ENCODE measurements at places on chromosomes 7 and 10.

DNA sequence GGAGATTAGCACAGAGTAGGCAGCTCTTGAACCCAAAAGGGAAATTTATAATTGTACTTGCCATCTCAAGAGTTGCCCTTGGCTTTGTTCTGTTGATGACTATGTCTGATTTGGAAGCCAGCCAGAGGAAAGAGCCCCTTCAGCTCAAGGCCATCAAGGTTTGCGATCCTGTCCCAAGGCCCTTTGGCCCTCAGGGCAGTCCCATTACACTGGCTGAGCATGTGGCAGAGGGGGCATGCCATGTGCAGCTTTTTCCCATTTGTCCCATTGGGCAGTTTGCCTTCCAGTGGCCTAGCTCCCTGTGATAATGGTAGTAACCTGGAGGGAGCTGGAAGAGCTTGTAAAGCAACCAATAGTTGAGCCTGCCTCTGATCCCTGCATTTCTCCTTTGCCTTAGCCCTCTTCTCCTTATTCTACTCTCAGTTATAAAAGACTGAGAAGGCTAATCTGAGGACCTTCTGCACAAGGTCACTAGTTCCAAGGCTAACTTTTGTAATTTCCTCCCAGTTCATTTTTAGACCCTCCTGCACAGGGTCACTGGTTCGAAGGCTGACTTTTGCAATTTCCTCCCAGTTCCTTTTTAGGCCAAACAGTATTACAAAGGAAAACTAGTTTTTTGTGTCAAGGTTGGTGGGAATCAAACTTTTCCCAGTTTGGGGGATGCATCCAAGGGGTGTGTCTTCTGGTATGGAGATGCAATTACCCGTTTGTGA, 31.0 kb upstream of the ARHGAP12 start:
- no peak for DNase-seq

DNA sequence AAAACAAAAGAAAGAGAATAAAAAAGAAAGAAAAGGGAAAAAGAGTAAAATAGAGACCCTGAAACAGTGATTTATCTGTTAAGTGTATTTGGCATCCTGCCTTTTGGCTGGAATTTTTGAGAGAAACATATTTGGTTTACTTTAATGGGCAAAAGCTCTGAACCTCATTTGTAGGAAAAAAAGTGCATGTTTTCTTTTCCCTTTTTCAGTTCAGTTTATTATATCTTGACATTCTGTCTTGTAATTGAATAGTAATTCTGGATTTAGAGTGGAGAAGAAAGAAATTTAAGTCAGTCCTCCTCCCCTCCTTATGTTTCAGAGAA, 69.5 kb downstream of the ARID5B start:
- no peak for DNase-seq

DNA sequence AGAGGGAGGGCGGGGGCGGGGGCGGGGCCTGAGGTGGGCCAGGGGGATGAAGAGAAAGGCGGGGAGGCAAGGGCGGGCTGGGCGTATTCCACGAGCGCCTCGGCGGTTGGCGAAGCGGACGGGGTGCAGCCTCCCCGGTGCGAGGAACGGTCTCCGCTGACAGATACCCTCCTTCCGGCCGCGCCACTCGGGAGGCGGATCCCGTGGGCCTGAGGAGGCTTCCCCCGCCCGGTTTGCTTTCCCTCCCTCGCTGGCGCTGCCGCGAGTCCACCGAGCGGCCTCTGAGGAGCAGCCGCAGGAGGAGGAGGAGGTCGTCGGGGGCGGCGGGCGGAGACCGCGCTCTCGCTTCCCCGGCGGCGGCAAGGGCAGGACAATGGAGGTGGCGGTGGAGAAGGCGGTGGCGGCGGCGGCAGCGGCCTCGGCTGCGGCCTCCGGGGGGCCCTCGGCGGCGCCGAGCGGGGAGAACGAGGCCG, at the start of gene TRIM24:
TSS of gene TRIM24 (plus strand) at position 84 of the 473 bp plus-strand sequence. CDS start at position 374, 290 bp downstream.
- no peak for DNase-seq

DNA sequence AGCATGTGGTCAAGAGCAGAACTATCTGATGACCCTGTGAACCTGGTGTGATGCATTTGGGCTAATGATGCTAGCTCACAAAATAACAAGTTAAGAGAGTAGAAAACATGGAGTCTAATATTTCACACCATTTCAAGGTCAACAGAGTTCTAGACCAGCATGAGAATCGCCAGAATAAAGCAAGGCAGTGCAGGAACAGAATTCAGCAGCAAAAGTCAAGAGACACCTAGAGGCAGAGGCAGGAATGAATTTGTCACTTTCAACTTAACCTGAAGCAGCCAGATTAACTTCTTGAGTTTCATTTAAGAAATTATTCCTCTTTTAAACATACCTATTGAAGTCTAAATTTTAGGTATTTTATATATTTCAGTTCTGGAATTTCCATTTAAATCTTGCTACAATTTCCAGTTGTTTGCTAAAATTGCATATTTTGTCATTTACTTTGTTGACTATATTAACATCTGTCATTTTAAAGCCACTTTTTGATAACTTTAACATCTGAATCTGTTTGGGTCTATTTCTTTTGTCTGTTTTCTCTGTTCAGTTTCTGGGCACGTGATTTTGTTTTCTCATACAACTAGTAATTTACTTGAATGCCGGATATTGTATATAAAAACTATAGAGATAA, 44.2 kb upstream of the PRSS58 start:
- DNase-seq: no peak

- DNase-seq: no peak
Observed at GRCh38 chr7:43531700-43532099, 51.2 kb upstream of the STK17A start.

DNA sequence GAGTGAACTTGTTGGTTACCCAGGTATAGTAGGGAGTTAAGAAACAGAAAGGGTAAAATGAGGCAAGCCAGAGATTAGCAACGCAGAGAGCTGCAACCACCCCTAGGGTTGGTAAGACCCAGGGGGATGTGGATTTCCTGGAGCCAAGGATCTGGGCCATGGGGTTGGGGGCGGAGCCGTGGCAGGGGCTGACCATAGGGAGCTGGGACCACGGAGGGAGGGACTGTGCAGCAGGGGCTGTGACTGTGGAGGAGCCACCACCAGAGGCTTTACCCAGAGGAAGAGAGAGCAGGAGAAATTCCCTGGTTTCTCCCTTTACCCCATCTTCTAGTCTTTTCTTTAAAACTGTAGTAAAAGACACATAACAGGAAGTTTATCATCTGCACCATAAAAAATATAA, 58.6 kb upstream of the BAIAP2L1 start:
- no peak for DNase-seq

GRCh38 chr7:127571741-127572505, 13.5 kb downstream of the GCC1 start:
- no peak for DNase-seq

DNA sequence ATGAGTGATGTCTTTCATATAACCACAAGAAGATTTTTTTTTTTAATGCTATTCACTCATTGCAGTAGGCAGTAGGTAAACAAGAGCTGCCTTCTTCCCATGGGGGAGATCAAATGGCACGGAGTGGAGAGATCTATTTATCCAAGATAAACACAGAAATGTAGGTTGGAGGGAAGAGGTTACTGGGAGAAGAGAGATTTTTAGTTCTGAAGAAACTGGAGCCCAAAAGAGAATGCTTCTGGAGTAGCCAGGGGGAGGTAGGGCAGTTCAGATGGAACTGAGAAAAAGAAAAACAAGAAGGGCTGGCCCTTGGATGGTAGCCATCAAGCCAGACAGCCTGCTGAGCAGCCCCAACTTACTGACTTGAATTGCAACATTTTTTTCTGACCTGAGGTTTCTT, 270.1 kb upstream of the TPK1 start:
- DNase-seq: no peak

- DNase-seq: no peak
Observed at GRCh38 chr10:131978851-131979250, 2.9 kb downstream of the BNIP3 start.

DNA sequence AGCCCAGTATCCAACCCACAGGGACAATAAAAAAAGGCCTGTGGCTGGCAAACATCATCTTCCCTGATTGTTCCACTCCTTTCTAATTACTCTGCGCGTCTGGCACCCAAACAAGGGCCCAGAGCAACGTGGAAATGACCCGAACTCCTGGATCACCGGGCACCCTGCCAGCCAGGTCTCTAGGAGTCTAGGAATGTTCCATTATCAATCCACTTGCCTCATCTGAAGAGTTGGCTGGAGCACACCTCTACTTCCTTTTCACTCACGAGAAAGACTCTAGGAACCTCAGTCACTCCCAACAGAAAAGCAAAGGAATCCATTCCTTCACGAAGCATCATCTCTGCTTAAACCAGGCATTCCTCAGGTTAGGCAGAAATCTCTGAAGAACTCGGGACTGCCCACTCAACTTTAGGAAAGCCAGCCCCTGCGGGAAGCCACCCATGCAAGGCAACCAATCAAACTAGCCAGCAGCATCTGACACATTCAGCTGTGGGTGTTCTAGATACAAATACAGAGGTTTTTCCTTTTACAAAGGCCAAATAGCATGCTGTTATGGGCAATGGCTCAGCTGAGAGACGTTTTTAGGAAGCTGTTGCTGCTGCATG, 37.7 kb downstream of the ATXN7L1 start:
- DNase-seq: no peak

GRCh38 chr10:6207658-6208057, 4.9 kb downstream of the PFKFB3 start:
- no peak for DNase-seq

DNA sequence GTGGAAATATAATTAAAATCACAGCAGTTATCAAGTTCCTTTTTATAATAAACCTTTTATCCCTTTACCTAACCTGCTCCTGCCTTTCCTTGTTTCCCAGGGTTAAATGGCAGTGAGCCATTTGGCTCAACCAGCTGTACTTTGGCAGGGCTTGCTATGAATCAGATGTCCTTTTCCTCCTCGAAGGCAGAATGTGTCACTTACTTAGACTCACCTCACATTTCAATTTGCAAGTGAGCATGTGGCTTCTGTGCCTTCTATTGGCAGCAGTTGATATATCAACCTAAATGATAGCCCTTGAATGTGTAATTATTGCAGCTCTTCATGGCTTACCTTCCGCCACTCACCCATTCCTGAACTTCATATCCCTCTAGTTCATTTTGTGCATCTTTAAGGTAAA, 301.7 kb downstream of the CSTF2T start:
- DNase-seq: no peak

- DNase-seq: no peak
Observed at GRCh38 chr7:101913851-101914250, 96.4 kb downstream of the CUX1 start.

DNA sequence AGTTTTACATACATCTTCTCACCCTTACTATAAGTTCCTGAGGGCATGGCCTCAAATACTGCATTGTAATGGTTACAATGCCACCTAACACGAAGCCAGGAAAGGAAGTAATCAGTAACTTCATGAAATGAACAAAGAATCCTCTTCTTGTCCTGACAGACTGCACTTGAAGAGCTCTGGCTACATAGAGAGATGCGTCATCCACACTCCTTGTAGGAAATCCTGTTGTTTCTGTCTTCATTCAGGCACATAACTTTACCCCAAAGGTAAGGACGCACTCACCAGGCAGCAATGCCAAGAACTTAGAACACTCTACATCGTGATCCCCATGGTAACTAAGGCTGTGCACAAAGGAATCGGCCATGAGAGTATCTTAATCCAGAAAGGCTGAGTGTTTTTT, 80.3 kb upstream of the ARID5B start:
- DNase-seq: no peak

DNA sequence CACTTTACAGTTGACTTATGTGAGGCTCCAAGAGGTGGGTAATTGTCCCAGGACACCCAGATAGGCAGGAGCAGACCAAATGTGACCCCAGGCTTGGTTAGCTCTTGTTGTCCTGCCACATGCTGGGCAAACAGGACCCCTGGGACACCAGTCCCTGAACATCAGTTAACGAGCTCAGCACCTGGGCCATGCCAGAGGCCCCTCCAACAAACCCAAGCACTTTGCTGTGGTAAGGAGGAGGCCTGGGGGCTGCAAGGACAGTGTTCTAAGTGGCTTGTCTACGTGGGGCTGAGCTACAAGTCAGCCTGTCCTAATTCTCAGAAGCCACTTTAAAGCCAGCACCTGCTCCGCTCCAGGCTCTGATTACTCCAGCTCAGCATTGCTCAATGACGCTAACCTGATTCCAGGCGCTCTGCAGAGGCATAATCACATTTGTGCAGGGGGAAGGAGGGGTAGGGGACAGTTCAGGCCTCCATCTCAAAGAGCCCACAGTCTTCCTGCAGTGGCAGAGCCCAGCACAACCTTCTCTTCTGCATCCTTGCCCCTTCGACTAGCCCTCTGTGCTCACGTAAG, 57.2 kb downstream of the DDC start:
- DNase-seq: no peak

- DNase-seq: no peak
Observed at GRCh38 chr7:18565337-18565736, 69.8 kb downstream of the HDAC9 start.

GRCh38 chr7:144404946-144405345, 1.5 kb upstream of the NOBOX start:
- no peak for DNase-seq

- DNase-seq: no peak
Observed at GRCh38 chr10:117652228-117653169, 110.0 kb downstream of the EMX2 start.

DNA sequence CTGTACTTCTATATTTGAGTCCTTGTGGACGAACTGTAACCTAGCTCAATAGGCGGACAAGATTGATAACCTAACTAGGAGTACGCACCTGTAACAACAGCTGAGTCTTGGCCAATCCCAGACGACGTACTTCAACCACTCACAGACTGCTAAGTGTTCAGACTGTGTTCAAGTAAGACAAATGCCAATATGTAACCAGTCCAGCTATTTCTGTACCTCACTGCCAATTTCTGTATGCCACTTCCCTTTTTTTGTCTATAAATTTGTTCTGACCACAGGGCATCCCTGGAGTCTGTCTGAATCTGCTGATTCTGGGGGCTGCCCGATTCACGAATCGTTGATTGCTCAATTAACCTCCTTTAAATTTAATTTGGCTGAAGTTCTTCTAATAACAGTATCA, 32.2 kb downstream of the HACD1 start:
- DNase-seq: no peak

DNA sequence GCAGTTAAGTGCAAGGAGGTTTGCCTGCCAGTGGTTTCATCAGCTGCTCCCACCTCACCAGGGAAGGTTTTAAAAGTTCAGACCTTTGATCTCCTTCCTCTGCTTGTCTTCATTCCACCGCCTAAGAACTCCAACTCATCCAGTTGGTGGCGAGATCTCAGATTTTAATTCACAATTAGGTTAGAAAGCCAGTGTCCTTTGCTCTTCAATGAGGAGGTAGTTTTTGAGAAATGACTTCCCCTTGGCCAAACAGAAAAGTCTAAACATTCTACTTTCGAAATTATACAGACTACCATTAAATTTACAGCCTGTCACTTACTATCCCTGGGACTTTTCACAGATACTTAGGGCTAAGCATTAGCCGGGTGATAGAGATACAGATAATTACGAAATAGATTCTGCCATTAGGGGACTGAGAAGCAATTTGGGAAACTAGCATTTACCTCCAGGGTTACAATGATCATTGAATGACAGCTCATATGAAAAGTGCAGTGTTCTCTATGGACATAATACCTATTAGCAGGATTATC, 513.4 kb upstream of the GHITM start:
- no peak for DNase-seq

DNA sequence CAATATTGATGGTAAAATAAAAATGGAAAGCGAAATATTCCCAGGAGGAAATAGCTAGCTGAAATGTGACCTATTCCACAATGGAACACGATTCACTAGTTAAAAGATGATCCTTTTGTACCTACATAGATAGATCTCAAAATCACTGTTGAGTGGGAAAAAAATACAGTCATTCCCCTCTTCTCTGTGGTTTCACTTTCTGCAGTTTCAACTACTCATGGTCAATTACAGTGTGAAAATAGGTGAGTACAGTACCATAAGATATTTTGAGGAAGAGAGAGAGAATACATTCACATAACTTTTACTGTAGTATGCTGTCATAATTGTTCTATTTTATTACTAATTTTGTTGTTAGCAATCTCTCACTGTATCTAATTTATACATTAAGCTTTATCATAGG, 56.0 kb upstream of the COL13A1 start:
- no peak for DNase-seq
